ENCODE measurements at places on chromosomes 13 and 19.

GRCh38 chr13:99009987-99010551, 32.2 kb upstream of the DOCK9 start:
- no peak for DNase-seq

GRCh38 chr19:30090476-30090875, 148.4 kb downstream of the URI1 start:
- DNase-seq: no peak

DNA sequence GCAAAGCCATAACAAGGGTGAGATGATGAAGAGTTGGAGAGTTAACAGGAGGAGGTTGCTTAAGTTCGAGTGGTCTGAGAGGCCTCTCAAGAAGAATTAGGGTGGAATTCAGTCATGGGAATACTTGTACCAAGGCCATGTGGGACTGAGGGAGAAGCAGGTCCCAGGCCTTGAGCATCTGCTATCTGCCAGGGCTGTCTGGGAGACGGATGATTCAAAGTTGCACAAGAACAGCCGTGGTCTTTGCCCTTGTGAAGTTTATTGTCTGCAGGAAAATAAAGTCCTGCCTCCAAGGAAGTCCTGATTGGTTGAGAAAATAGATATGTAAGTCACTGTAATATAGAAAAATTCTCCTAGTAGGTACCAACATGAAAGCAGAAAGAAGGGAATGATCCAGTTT, 178.8 kb upstream of the RFC3 start:
- DNase-seq: no peak

DNA sequence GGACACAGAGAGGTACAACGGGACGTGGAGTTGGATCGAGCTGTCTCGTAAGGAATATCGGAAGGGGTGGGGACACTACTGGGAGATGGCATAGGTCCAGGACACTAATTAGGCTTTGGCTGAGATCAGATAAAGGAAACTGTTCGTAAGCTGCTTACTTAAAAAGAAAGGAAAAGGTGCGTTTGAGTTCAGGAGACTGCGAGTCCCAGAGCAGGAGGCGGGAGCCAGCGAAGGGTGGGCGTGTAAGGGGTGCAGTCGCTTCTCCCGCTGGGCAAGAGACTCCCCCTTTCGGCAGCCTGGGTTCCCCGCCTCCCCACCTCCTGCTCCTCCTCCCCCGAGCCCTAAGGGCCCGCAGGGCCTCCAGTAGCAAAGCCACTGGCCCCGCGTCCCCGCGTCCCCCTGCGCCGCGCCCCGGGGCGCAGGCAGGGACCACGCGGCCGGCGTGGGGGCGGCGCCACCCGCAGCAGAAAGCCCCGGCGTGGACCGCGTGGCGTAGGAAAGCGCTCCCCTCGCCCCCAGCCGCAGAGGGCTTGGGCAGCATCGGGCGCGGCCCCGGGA, 547 bp downstream of the ABCC4 start:
- no peak for DNase-seq

- DNase-seq: no peak
Observed at GRCh38 chr13:106384516-106384915, 150.9 kb downstream of the EFNB2 start.

GRCh38 chr19:41323430-41324125, 13.6 kb downstream of the CCDC97 start:
- DNase-seq: peak; percentile 95

DNA sequence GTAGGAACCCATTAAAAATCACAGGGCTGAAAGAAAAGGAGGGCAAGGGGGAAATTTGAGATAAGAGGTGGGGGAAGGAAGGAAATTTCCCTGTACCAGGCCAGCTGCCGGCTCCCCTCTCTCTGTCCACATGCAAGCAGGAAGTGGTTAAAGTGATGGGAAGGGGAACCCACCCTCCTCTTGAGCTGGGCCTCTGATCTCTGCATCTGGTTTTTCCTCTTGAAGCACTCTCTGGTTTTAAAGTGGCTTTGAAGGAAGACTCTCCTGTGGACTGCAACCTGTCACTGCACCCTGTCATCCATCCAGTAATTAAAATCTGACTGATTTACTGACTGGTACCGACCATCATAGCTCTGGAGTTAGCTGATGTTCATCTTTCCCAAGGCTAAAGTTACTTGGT, 239.6 kb downstream of the TSHZ3 start:
- no peak for DNase-seq

- DNase-seq: no peak
Observed at GRCh38 chr19:41364524-41365391, 809 bp upstream of the B9D2 start.

GRCh38 chr13:77786695-77787287, 89.3 kb downstream of the SLAIN1 start:
- no peak for DNase-seq

DNA sequence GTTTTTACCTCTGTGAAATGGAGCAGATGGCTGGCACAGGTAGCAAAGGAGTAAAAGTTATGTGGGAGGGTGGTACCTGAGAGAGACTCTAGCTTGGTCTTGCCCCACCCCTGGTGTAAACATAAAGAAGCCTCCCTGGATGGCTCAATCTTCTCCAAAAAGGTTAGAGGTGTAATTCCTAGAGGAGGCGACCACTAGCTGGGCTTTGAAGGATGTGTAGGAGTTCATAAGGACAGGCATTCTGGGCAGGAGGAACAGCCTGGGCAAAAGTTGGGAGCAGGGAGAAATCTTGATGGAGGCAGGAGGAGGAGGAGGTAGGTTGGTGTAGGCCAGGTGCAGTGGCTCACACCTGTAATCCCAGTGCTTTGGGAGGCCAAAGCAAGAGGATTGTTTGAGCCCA, 7.8 kb upstream of the ICAM4 start:
- no peak for DNase-seq

DNA sequence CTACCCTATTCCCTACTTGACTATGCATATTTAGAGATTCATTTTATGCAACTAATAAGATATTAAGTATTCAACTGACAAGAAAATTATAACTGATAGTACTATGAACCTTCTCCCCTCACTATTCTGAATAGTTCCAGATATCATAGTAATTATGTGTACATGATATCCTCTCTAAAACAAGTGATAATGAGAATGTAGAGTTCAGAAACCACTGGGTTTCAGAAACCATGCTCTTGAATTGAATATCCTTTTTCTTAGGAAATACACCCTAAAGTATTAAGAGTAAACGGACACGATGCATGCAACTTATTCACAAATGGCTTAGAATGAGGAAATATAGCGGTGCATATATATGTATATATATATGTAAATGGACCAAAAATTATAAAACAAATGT, 160.9 kb downstream of the TBC1D4 start:
- DNase-seq: no peak

- DNase-seq: no peak
Observed at GRCh38 chr13:96671073-96671472, 323.2 kb downstream of the OXGR1 start.

- DNase-seq: no peak
Observed at GRCh38 chr13:43221611-43222010, 198.2 kb downstream of the DNAJC15 start.

DNA sequence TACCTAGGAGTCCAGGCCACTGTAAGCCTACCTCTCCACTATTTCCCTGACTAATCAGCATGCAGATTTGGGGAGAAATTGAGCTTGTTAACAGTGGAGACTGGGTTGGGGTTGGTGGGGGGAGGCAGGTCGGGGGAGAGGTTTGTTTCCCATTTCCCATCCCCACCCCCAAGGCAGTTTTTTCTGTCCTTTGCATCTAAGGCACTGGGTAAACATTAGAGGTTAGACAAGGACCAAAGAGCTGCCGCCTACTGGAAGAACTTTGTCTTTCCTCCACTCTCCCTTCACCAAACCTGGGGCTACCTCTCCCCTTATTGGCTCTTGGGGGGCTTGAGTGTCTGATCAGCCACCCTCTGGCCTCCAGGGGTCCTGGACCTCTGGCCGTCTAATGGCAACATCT, 953 bp downstream of the KCNN4 start:
- no peak for DNase-seq

DNA sequence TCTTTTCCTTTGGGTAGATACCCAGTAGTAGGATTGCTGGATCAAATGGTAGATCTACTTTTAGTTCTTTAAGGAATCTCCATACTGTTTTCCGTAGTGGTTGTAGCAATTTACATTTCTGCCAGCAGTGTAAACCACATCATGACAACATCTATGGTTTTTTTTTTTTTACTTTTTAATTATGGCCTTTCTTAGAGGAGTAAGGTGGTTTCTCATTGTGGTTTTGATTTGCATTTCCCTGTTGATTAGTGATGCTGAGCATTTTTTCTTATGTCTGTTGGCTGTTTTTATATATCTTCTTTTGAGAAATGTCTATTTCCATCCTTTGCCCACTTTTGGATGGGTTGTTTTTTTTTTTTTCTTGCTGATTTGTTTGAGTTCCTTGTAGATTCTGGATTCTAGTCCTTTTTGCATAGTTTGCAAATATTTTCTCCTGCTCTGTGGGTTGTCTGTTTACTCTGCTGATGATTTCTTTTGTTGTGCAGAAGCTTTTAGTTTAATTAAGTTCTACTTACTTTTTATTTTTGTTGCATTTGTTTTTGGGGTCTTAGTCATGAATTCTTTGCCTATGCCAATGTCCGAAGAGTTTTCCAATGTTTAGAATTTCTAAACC, 38.8 kb downstream of the TDRD3 start:
- DNase-seq: no peak

DNA sequence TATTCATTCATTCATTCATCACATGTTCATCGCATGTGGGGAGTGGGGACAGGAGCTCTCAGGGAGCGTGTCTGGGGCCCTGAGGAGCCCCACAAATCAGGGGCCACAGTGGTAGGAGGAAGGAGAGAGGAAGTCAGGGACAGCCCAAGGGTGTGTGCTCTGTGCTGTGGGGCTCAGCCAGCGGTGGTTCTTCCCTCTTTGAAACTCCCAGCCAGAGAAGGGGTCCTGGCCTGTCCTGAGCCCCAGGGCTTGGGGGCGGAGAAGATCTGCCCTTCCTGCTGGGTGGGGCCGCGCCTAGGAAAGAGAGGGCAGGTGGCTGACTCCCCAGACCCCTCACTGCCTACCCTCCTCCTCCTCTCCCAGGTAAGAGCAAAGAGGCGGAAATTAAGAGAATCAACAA, 14.6 kb downstream of the AP2A1 start:
- no peak for DNase-seq

GRCh38 chr13:80463673-80464352, 122.9 kb upstream of the SPRY2 start:
- no peak for DNase-seq

GRCh38 chr13:111947876-111948275, 119.1 kb upstream of the SOX1 start:
- DNase-seq: no peak

- no peak for DNase-seq
Observed at GRCh38 chr13:48477191-48477855, 55.6 kb downstream of the RCBTB2 start.

DNA sequence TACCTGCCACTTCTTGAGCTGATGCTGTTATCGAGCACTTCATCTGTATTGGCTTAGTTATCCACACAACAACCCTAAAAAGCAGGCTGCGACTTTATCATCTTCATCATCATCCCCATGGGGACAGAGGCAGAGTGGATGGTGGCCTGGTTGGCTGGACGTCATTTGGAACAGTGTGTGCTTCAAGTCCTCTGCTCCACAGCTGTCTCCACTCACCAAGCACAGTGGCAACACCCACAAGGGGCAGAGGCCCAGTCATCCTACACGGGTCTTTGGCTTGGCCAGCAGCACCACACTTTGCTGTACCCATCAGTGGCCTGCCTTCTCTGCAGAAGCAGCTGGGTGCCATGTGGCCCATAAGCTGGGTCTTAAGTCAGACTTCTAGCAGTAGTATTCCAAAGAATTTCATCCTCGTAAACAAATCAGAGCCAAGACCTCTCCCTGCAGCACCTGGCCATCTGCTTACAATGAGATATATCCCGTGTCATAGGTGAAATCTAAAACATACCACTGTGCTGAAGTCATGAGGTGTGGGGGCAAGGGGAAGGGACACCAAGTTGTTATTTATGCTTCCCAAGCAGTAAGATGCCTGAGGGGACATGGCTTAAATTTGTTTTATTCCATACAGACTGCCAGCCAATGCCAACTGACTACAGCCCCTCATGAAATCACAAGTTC, 47.9 kb upstream of the EPHX3 start:
- DNase-seq: no peak

GRCh38 chr13:27533155-27533643, 82.8 kb upstream of the MTIF3 start:
- peak; percentile 26 for DNase-seq

DNA sequence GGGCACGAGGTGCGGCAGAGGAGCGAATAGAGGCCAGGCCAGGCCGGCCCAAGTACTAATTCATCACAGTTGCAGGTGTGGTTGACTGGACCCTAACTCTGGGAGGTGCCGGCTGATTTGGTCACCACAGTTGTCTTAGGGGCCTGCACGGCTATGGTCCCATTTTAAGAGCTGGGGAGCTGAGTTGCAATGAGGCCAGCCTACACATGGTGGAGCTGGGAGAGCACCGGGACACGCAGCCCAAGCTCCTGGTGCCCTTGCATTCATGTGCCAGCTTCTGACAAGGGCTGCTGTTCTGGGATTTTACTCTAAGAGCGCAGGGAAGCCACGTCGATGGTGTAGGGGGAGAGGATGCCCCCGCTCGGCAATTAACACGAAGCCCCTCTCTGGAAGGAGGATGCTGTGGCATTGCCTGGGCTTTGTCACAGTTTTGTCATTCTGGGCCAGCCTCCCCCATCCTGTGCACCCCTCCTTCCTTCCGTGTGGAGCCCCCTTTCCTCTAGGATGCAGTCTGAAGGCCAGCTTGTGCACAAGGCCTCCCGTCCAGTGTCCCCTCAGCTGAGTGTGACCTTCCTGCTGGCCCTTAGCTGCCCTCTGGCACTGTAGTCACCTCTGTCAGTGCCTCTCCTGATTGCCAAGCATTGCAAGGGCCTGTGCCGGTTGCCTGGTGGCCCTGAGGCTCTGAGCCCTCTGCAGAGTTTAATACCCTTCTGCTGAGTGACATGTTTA, 109.4 kb upstream of the C1QTNF9B start:
- no peak for DNase-seq

DNA sequence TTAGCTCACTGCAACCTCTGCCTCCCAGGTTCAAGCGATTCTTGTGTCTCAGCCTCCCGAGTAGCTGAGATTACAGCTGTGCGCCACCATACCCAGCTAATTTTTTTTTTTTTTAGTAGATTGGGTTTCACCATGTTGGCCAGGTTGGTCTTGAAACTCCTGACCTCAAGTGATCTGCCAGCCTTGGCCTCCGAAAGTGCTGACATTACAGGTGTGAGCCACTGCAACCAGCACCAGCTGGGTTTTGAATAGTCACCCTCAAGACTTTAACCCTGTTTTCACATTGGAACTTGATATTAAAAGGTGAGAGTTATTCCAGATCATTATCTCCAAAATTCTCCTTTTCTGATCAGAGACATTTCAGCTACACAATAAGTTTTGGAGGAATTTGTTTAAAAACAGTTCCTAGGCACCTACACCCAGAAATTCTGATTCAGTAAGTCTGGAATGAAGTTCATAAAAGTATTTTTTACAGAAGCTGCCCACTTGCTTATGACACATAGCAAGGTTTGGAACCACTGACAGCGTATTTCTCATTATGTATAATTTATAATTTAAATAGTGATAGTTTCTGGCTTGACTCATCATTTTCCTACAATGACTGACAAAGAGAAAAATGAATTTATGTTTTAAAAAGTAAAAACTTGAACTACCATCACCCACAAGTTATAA, 417.3 kb downstream of the DIAPH3 start:
- DNase-seq: no peak
